ENCODE measurements at places on chromosomes 3 and 15.

DNA sequence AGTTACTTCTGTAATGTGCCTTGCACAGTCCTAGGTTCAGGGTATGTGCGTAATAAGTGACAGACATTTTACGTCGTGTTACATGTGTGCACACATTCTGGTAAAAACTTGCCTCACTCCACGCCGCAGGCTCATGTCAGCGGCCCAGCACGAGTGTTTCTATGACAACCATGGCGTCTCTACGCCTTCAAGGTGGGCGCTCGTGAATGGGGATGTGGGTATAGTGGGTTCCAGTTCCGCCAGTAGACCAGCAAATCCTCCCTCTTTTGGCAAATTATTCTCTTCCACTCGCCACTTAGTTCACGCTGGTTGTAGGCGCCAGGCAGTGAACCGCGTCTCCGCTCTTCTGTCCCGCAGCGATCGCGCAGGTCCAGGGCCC lies 40.3 kb downstream of the CHST14 start:
- DNase-seq = no peak

DNA sequence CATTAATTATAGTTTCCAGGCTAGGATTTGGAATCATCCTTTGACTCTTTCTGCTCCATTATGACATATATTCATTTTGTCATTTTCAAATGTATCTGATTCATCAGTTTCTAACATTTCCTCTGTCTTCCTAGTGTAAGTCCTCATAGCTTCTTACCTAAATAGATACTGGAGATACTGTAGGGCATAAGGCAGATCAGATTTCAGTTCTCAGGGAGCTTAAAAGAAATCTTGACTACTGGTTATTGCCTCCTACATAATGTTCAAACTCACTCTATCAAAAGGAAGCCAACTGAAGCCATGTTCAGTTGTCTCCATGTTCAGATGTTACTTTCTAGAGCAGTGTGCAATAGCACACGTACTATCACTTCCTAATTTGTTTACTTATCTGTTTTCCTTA lies 29.6 kb upstream of the CTDSPL2 start:
- no peak for DNase-seq

GRCh38 chr3:99753268-99753975 lies 64.2 kb upstream of the CMSS1 start:
- peak; percentile 10 for DNase-seq

GRCh38 chr3:116087426-116087825 lies 357.9 kb downstream of the LSAMP start:
- DNase-seq = no peak

All from CD4-positive, alpha-beta T cell treated with Interleukin-4 for 4 hours (primary cell).